Renal cortical epithelial cell (primary cell): ENCODE measurements at places on chromosomes 4 and X. TPM values are rescaled to one million over a fixed set of nuclear protein-coding genes. Genes with fewer than 3 reads are reported as not detected.

GRCh38 chr4:33467291-33467690 lies 2747.1 kb downstream of the PCDH7 start:
- DNase-seq, result no peak

- DNase-seq, result peak; percentile 97
Measured at GRCh38 chrX:117713411-117713810, 403.2 kb downstream of the KLHL13 start.

DNA sequence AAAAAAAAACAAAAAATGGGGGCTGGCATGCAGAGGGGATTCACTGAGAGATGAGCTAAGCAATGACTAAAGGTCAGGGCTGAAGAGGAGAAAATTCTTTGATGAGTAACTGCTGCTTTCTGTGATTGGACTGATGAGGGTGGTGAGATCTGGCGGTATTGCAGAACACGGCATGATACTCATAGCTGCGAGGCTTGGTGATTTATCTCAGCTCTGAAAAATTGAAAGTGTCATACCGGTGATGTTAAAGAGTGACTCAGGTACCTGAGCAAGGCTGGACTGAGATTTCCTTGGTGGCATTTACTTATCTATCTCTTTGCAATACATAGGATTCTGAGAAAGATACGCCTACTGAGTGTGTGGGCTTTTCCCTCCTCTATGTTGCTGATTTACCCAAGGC lies 204.1 kb upstream of the DDX53 start:
- no peak for DNase-seq

- peak; percentile 43 for DNase-seq
Measured at GRCh38 chr4:38782452-38783108, at the start of gene TLR10. Gene TLR10, minus strand, starts transcription at chr4:38782990. Its CDS starts 7,400 bp downstream, at chr4:38775590.

DNA sequence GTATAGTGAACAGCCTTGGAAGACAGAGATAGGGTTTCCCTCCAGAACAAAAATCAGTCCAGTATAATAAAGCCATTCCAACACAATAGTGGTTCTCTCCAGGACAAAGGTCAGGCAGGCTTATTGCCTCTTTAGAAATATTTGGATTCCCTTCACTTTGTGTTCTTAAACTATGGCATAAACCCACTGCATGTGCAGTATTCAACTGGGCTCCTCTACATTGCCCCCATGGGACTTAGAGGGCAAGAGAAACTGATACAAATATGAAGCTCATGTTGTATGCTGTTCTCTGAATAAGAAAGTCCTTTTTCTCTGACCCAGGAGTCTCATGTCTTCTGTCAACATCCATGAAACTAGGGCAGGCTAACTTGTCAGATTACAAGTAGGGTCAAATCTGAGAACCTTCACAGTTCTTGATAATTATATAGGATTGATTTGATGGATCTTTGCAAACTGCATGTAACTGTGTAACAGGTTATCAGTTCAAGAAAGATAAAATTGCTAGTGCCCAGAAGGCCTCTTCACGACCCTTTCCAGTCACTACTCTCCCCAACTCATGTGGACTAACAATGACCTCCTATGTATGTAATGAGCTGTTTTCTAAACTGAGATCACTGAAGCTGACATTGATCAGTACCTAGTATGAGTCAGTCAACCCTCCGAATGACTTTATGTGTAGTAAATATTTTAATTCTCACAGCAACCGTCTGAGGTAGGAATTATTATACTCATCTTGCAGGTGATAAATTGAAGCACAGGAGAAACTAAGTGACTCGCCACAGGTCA lies 31.9 kb upstream of the FAM9C start:
- peak; percentile 20 for DNase-seq

GRCh38 chrX:2723286-2723879 lies 28.5 kb upstream of the XG start:
- no peak for DNase-seq

GRCh38 chrX:143095816-143096215 lies 70.1 kb downstream of the SPANXN4 start:
- DNase-seq, result peak; percentile 2

DNA sequence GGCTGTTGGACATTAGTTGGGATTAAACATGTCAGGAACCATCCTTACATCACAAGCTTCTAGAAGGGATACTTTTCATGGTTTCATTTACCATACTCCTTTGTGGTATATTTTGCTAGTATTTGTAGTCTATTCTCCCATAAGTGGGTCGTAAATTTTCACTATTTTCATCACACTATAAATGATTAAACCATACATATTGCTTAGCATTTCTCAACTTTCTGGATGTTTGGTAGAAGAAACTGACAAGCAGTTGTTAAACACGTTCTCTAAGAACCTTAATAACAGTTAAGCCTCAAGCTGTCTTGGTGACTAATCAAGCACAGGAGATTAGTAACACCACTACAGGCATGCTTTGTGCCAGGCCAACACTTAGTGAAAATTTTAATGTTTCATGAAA lies 375.5 kb downstream of the NAF1 start:
- DNase-seq, result peak; percentile 76

GRCh38 chr4:15149839-15150592 lies 147.7 kb downstream of the CPEB2 start:
- peak; percentile 73 for DNase-seq

DNA sequence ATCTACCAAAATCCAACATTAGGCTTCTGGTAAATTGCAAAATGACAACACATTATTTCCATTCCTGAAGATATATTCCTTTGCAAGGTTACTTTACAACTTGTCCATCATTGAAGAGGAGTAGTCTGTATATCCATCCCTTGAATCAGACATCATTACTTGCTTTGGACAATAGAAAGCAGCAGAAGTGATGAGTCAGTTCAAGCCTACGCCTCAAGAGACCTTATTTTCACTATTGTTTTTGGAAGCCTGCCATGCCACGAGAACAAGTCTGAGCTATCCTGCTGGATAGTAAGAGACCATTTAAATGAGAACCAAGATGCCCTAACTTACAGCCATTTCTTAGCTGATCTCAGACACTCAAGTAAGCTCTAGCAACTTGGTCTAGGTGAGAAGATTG lies 246.0 kb upstream of the HHIP start:
- peak; percentile 96 for DNase-seq

DNA sequence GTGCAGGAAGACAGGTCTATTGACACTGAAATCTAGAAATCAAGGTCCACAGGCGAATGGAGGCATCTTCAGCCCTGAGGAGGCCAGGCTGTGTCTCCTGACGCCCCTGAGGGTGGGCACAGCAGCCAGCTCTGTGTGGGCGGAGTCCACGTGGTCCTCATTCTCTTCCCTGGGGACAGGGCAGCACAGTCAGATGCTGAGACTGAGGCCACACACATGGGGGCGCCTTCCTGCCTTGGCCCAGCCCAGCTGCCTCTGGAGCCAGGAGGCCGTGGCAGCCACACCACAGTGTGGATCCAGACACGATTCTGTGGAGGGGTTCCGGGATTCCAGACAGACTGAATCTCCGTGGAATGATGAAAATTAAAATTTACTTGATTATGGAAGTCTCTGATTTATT lies 20.8 kb downstream of the FGFR3 start:
- no peak for DNase-seq

- DNase-seq, result no peak
Measured at GRCh38 chr4:158353541-158354304, 143.4 kb downstream of the TMEM144 start.

- DNase-seq, result peak; percentile 78
Measured at GRCh38 chr4:145739845-145740244, 59.9 kb downstream of the C4orf51 start.

GRCh38 chr4:45121426-45121975 lies 395.1 kb upstream of the GNPDA2 start:
- no peak for DNase-seq

DNA sequence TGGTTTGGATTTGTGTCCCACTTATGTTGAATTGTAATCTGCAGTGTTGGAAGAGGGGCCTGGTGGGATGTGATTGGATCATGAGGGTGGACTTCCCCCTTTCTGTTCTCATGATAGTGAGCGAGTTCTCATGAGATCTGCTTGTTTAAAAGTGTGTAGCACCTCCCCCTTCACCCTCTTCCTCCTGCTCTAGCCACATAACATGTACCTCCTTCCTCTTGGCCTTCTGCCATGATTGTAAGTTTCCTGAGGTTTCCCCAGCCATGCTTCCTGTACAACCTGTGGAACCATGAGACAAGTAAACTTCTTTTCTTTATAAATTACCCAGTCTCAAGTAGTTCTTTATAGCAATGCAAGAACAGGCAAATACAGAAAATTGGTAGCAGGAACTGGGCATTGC lies 138.7 kb downstream of the INPP4B start:
- no peak for DNase-seq

DNA sequence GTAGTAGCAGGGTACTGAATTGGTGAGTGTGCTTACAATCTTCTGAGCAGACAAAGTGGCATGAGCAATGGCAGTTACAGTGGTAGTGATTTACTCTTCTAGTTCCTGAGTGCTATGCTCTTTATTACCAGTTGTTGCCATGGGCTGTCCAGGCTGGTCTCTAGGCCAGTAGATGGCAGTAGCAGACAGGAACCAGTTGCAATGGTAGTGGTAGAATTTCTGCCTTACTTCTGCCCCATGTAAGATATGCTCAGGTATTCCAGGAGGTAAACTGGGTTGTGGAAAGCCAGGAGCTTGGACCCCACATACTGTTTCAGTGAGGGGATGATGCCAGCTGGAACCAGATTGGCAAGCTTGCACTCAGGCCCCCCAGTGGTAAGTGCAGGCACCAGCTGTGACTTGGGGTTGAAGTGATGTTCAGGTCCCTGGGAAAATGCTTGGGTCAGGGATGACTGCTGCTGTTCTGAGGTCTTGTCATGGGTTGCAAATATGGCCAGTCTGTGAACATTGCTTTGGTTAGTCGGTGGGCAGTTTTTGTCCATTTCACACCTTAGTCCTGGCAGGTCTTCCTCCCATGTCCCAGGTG lies 63.0 kb upstream of the ZXDB start:
- DNase-seq, result peak; percentile 0

DNA sequence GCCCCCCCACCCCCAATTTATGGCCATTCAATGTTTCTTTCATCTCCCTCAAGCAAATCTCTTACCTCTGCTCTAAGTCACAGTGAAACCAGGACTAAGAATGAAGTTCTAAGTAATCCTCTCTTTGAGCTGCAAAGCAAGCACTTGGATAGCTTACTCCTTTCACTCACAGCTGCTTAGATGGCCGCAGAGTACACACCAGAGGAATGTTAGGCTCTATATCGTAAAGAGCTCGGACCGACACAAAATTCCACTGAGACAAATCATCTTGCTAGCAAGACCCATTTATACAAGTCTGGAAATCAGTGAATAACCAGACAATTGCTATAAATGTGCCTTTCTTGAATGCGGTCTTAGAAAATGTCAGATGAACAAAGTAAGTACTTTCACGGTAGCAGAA lies 135.0 kb downstream of the IDS start:
- DNase-seq, result no peak

DNA sequence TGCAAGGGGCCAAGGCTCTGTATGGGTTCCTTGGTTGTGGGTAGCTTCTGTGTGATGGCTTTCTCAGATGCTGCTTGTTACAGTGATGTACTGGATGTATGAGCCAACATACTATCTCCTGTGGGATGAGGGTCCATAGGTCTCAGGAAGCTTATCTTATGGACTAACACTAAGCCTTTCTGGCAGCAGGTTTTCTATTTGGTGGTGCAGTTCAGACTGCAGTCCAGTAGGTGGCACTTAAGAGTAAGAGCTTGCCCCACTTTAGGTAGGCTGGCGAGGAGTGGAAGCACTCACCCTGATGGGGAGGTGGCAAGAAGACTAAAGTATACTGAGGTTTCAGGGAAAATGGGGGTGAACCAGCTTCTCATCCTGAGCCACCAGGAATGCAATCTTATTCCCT lies 306.7 kb upstream of the MAOA start:
- peak; percentile 29 for DNase-seq

DNA sequence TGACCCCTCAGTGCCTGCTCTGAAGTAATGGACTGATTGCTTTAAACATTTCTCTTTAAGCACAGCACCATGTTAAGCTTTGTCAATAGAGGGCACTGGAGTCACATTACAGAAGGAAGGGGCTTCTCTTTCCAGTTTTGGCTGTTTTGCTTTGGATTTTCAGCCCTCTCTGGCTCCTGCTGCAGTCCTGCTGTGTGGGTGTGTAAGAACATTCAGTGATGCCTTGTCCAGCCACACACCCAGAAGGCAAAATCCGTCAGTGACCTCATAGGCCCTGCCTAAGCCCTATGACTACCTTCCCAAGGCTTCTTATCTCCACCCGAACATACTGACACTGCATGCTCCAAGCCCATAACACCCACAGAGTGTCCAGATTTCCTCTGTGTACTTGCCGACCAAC lies 215.3 kb upstream of the CTSO start:
- DNase-seq, result peak; percentile 60

DNA sequence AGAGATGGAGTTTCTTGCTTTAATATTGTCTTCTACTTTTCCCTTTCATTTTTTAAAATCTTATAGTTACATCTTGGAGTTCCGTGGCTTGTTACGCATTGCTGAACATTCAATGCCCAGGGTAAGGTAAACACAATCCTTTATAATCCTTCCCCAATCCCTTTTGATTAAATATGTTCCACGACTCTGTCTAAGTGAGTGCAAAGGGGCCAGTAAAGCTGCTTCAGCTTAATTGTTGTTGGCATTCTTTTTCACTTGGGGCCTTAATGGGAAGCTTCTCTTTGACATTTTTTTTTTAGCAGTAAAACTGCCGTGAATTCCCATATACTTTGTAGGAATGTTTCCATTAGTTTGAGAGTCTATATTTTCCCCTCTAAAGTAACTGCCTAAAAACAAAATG lies 1028.1 kb downstream of the C4orf33 start:
- no peak for DNase-seq

Gene TMEM47
- 32.6 and 209 TPM in 2 replicates for total RNA-seq

Gene CXCL3
- 5.0 and 17.7 TPM in 2 replicates for total RNA-seq

Gene PCYT1B
- total RNA-seq, result 0.05 and 0.17 TPM in 2 replicates

Gene DKK2
- 0.65 and 1.0 TPM in 2 replicates for total RNA-seq

Gene IL1RAPL1
- total RNA-seq, result 0.05 TPM in 1 of 2 replicates, not detected in the other

Gene CEP44
- 16.6 and 17.2 TPM in 2 replicates for total RNA-seq

Gene TRPC5OS
- total RNA-seq, result not detected in 2 replicates

Gene SLC25A4
- 25.7 and 30.9 TPM in 2 replicates for total RNA-seq

Gene CENPVL1
- not detected in 2 replicates for total RNA-seq
